ENCODE measurements at places on chromosomes 16 and 17.
A peak's percentile ranks its signal among the peaks of the same experiment; 100 is the strongest.

DNA sequence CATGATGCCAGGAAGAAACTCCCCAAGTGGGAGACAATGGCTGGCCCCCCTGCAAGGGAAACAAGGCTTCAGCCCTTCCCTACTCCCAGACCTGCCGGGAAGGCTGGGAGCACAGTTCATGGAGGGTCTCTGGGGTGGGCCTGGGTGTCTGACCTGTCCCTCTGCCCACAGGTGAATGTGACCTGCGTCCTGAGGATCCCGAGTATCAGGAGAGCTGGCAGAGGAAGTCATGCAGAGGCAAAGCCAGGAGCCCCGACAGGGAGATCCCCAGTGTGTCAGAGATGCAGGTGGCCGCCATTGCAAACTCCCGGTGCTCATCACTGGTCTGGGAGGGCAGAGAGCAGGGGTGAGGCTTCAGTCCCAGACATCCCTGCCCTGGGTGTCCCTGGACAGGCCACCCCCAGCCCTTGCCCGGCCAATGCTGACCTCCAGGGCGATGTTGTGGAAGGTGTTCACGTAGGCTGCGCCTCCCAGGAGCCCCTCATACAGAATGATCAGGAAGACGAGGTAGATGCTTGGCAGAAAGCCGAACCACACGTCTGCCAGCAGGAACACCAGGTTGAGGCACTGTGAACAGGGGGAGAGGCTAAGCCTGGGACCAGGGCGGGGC is 5.3 kb upstream of the NPIPB7 start:
- no peak for DNase-seq

GRCh38 chr17:79874329-79874981 is 35.2 kb upstream of the CBX4 start:
- peak; percentile 72 for DNase-seq

- DNase-seq: no peak
Measured at GRCh38 chr17:13228225-13228624, 210.4 kb upstream of the ELAC2 start.

DNA sequence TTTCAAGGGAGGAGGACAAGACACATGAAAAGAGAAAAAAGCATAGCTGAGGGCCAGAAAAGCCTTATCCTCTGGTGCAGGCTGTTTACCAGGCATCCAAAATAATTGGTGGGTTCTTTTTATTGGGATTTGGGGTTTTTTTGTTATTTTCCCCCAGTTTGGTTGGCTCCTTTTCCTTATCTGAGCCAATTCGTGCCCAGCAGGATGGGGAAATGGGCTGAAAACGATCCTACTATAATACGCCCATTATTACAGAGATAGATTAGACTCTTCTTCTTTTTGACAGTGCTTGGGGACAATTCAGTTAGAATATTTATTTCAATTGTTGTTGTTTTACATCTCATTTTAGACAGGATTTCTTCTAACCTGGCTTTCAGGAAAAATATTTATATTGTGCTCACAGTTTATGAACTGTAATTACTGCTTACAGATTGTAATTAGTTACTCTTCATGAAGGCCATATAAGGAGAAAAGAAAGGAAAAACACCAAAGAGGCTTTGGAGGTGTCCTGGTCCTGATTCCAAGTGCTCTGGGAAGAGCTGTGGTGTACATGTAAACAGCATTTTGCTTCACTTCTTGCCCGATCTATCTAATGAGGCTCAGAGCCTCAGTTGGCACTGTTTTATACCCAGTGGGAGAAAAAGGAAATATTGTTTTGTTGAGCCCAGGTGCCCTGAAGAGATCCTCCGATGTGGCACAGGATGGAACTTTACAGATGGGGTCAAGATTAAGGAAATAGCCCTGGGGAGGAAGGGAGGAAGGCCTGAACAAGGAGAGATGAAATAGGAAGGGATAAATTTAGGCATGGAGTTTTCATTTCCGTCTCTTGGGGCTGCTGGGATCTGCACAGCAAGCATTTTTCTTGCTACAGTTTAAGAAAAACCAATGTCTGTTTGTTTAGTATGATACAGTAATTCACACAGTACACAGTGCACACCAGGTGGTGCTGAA is 611 bp upstream of the ANKRD40 start:
- no peak for DNase-seq

DNA sequence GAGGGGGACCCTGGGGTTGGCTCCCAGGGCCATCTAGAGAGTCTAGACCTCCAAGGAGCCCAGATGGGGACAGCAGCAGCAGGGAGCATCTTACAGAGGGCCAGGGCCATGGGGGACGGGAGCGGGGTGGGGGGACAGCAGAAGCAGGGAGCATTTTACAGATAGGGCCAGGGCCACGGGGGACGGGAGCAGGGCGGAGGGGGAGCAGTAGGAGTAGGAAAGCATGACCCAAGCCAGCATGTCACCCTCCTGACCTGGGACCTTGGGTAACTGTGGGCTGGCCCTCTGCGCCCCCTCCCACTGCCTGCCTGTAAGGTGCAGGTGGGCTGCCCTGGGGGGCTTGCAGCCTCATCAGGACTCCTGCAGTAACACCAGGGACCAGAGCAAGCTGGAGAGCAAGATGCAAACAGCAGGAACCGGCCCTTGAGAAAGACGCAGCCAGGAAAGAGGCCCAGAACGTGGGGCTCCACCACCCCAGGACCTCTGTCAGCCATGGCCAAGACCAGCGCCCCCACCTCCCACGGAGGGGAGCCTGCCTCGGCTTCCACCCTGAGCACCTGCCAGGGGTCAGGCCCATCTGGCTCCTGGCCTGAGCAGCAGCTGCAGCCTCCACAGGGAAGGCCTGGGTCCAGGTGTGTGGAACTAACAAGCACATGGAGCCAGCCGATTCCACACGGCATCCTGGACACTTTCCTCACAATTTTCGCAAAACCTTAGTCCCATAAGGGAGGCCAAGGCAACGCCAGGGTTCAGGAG is 2.4 kb downstream of the ZNF598 start:
- DNase-seq: no peak

GRCh38 chr16:65225488-65225887 is 103.6 kb upstream of the CDH11 start:
- no peak for DNase-seq
